ENCODE measurements at places on chromosomes 11 and 22.

- DNase-seq = no peak
These were observed 16.5 kb downstream of the PATZ1 start for GRCh38 chr22:31329453-31330215.

DNA sequence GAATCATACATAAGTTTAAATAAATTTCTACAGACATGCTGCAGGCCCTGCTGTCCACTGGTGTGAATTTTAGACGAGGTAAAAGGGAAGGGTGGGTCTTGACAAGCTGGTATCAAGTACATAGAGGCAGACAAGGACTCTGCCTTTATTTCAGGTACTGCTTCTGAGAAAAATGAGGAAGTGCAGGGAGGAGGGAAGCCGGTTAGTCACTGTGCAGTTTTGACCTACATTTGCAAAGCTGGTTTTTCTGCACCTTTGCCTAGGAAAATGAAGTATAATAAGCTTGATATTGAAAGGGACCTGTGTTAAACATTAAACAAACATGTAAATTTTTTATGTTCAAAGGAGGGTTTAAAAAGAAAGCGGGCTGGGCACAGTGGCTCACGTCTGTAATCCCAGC, 24.6 kb downstream of the TMEM45B start:
- DNase-seq = no peak

DNA sequence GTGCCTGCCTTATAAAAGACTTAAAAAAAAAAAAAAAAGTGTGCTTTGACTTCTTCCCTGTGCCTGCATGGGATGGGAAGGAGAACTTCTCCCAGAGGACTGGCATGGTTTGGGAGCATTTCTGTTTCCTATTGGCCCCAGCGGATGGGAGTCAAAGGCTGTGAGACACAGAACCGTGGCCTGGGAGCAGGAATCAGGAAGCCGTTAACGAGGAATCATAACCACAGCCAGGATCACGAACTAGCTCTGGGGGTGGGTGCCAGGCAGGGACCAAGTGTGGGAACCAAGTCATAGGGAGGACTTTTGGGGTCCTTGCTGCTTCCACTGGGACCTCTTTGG, 526 bp downstream of the C1QTNF6 start:
- DNase-seq = no peak

DNA sequence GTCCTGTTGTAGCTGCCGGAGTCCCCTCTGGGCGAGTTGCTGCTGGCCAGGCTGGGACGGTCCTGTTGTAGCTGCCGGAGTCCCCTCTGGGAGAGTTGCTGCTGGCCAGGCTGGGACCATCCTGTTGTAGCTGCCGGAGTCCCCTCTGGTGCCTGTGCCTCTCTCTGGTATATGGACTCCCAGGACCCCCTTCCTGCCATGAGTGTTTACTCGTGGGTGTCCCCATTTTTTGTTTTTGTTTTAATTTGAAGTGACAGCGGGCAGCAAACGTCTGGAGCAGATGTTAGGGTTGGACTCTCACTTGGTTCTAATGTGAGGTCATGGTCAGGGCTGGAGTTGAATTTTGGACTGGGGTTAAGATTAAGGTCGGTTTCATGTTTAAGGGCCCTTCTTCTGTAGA, 14.2 kb downstream of the SHANK3 start:
- DNase-seq = no peak
